ENCODE measurements at places on chromosomes 7 and 10.

DNA sequence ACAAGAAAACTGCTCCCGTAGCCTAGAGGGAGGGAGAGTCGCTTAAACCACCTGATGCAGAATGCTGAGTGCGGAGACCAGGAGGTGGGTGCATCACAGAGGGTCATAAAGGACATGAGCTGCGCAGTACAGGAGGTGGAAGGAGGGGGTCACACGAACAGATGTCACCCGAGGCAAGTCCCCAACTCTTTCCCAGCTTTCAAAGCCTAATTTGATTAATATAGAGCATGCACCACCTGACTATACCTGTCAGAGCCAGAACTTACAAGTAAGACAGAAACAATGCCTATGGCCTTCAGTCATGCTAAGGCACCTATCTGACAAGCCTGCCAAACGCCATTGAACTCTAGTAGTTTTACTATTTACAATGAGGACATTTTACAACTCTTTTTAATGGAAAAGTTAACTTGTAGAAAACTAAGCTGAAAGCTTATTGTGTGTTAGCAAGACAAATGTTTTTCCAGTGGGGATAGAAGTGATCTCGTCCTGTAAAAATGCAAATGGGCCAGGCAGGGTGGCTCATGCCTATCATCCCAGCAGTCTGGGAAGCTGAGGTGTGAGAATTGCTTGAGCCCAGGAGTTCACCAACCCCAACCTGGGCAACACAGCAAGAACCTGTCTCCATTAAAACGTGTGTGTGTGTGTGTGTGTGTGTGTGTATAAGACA lies 1.1 kb upstream of the VOPP1 start:
- DNase-seq: no peak

- DNase-seq: no peak
These were observed 110.4 kb downstream of the CUX1 start for GRCh38 chr7:101927802-101928201.

DNA sequence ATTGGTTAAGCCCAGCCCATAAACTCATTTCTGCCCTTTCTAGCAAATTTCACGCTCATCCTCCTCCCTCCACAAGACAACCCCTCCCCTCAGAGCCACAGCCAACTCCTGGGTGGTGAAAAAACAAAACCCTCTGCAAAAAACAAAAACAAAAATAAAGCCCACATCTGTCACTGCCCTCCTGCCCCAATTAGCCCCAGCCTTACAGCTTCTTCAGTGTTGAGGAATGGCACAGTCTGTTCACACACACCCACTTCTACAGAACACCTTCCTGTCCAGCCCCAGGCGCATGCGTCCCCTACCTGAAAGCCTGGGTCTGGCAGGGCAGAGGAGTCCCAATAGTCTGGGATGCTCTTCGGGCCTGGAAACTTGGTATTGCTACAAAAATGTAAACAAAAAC lies 34.4 kb downstream of the PARP12 start:
- DNase-seq: no peak

DNA sequence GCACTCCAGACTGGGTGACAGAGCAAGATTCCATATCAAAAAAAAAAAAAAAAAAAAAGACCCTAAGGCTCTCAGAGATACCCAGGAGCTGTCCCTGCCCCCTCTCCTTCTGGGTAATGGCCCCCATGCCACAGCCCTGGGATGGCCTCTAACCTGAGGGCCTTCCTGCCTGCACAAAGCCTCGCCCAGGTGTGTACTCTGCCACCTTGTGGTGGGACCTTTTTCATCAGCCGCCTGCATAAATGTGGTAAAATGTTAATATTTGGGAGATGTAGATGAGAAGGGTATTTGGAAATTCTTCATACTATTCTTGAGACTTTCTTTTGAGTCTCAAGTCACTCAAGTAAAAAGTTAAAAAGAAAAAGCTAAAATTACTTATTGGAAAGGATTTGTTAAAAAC lies 46.3 kb upstream of the RNF216 start:
- DNase-seq: peak; percentile 30

- DNase-seq: no peak
These were observed 60.4 kb upstream of the CDK1 start for GRCh38 chr10:60717852-60718251.

- no peak for DNase-seq
These were observed 69.3 kb downstream of the ENO4 start for GRCh38 chr10:116918583-116918982.

Measured in activated CD4-positive, alpha-beta T cell treated with anti-CD3 and anti-CD28 coated beads for 4 hours (primary cell).